ENCODE measurements at places on chromosomes 11 and 22.
A peak's percentile ranks its signal among the peaks of the same experiment; 100 is the strongest.

DNA sequence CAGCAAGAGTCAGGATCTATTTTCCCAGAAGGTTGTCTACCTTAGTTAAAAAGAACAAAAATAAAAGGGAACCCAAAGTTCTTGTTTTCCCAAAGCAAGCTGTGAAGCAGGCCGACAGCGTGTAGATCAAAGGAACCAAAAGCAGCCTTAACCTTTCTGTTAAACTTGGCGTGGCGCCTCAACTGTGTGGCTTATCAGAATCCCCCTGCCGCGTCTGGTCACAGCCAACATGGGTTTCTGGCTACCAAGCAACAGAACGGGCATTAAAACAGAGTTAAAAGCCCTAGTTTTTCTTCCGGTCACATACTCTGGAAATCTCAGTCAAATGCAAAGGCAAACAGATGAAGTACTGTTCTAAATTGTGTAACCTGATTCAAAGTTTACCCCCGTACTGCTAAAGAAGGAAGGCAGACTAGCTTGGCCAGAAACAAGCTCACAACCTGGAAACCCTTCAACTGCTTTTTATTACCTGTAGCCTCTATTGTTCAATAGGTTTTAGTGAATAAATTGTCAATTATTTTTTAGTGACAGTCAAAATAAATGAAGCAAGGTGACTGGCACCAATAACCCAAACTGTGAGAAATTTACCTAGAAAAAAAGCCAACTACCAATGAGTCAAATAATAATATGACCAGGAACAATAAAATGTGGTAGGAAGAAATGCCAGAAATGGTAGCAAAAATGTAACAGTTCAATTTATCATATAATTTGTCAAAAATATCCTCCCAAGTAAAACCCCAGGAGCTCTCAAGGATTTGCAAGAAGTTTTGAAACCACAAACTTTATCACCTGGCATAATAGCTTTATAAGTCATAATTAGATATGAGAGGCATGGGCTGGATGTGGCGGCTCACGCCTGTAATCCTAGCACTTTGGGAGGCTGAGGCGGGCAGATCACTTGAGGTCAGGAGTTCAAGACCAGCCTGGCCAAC is 21.4 kb downstream of the CHKA start:
- DNase-seq = no peak

DNA sequence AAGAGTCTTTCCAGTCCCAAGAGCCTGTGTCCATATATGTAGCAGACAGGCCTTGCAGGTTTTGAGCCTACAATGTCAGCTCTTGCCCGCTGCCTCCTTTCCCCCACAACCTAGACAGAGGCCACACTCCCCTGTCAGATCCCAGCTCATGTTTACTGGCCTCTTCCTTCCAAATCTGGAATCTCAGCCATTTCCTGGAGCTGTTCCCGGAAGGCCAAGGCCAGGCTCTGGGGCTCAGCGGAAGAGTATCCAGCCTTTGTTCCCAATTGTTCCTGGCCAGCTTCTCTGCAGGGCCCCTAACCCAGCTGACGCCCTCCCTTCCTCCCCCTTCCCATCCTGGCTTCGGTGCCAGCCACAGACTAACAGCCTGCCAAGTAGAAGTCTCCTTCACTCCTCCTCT is 1.0 kb upstream of the ROBO4 start:
- no peak for DNase-seq

GRCh38 chr11:32395127-32395526 is 40.2 kb downstream of the WT1 start:
- DNase-seq = no peak

DNA sequence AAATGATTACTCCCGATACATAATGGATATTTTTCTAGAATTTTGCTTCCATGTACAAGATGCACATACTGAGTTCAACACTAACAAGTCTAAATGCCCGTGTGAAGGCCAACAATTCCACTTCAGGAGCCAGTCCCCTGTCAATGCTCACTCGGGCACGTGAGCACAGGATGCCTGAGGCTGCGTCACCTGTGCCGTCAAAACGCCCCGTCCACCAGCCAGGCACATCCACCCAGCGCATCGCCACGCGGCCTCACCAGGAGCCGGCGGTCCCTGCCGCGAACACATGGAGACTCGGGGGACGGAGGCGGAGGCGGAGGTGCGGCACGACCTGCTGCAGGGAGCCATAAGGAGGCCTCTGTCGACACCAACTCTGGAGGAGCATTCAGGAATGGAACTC is 9.8 kb downstream of the TOLLIP start:
- no peak for DNase-seq

DNA sequence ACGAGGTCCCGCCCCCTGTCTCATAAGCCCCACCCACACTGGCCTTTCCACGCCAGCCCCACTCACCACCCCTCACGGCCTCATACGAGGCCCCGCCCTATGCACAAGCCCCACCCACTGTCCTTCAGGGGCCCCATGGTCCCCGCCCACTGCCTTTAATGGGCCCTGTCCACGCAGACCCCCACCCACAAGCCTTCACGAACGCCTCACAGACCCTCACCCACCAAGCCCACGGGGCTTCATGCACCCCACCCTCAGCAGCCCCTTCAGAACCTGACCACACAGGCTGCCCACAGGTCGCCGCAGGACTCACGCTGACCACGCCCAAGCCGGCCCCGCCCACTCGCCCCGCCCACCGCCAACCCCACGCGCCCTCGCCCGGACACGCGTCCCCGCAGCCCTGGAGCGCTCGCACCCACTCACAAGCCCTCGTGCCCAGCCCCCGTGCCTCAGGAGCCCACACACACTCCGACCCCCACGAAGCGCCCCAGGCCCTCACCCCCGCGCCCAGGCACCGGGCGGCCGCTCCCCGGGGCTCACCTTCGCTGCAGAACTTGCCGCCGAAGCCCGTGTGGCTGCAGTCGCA is 10.5 kb downstream of the NRXN2 start:
- no peak for DNase-seq

DNA sequence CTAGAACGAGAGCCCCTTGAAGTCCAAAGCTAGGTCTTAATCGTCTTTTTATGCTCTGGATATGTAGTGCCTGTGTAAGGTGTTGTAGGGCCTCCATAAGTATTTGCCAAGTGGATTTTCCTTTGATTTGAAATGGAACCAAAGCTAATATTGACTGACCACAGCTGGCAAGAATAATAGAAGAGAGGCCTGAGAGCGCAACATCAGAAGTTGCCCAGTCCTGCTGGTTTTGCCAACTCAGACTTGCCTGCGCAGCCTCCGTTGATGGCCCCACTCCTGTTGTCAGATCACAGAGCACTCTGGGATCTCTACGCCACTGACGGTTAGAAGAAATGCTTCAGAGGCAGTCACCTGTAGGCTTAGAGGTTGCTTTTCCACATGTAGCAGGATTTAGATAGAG is 251.2 kb downstream of the TENM4 start:
- DNase-seq = peak; percentile 53

GRCh38 chr11:76424379-76424778 is 20.4 kb upstream of the EMSY start:
- no peak for DNase-seq

- DNase-seq = no peak
Measured at GRCh38 chr11:28584992-28585391, 476.8 kb downstream of the METTL15 start.

- DNase-seq = no peak
Measured at GRCh38 chr11:36062796-36063365, 119.0 kb downstream of the LDLRAD3 start.

GRCh38 chr11:66856496-66857233 is at the start of gene LRFN4:
TSS of gene LRFN4 (plus strand) at chr11:66857064. CDS start at chr11:66857745, 681 bp downstream.
- DNase-seq = peak; percentile 91

DNA sequence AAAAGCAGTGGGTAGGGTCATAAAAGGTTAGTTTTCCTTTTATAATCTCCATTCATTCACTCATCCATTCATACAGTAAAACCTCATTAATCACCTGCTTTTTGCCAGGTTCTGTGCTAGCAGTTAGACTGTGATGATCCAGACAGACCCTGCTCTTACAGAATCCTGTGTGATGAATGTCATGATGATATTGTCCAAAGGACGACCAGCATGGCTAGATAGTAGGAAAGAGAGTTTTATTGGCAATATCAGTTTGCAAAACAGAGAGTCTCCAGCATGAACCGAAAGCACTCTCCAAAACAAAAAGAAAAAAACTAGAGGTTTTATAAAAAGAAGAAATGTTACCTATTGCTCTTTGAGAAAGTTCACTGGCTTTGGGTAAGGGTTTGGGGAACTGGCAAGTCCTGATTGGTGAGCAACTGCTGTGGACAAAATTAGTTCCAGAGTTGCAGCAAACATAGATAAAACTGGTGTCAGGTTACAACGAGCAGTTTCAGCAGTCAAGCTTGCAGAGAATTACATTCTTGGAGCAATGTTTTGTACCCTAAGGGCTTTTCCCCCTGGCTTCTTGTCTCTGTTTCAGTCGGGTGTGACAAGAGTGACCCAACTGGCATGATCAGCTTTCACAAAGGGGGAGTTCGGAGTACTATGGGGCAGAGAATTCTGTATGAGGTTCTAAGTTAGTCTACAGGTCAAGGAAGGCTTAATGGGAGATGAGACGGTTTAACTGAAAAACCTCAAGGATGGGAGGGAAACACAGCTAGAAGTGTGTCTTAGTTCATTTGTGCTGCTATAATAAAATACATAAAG is 58.3 kb downstream of the HSD17B12 start:
- DNase-seq = peak; percentile 50

GRCh38 chr11:118427707-118428106 is 8.6 kb upstream of the KMT2A start:
- DNase-seq = no peak
